ENCODE measurements at places on chromosomes 12 and 14. TPM values are rescaled to one million over a fixed set of nuclear protein-coding genes. Genes with fewer than 3 reads are reported as not detected.

- DNase-seq = no peak
Observed at GRCh38 chr12:52496054-52496453, 3.0 kb upstream of the KRT6A start.

GRCh38 chr12:124904306-124905098 is 9.9 kb downstream of the UBC start:
- DNase-seq = peak; percentile 90

DNA sequence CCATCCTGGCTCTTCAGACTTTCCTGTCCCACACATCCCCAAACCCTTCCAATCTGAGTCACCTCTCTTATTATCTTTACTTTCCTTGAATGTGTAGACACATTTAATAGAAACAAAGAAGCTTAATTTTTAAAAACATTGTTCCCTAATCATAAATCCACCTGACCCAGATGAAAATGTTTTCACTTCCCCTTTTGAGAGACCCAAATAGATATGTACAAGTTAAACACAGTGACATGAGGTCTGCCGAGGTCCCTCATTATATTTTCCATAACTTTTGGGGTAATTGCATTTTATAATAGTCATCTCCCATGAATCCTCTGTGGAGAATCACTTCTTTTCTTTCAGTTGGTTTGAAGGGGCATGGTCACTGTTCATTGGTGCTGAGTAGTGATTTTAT is 191.1 kb downstream of the GRIN2B start:
- no peak for DNase-seq

GRCh38 chr12:105033851-105034250 is 47.7 kb downstream of the NOPCHAP1 start:
- DNase-seq = no peak

NFYB gene
- total RNA-seq = 16.3 TPM

Data from mammary epithelial cell (primary cell).